Pancreas (tissue), 10 donors: ENCODE measurements at places on chromosomes 4 and X.

- no peak for DNase-seq
Observed at GRCh38 chr4:143391895-143392294, 55.2 kb downstream of the GAB1 start.

DNA sequence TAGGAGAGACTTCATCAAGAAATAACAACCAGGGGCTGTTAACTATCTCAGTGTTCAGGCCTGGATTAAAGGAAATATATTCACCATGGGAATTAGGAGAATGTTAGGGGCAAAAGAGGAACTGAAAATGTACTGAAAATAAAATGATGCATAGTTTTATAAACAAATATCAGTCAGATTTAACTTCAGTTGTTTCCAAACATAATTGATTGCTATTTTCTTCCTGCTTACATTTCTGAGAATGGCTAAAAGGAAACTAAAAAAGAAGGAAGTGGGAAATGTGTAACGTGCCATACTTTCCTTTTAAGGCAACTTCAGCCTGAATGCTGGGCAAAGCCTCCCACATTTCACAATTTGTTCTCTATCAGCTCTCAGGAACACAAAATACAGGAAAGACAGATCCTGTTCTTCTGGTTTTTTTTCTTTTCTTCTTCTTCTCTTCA lies 178.1 kb downstream of the MAML3 start:
- no peak for DNase-seq

- no peak for DNase-seq
Observed at GRCh38 chrX:107709266-107709806, 66.3 kb downstream of the TSC22D3 start.

GRCh38 chrX:63761639-63762038 lies 23.4 kb downstream of the ARHGEF9 start:
- no peak for DNase-seq

GRCh38 chr4:182250446-182250845 lies 7.2 kb downstream of the TENM3 start:
- DNase-seq, result no peak

DNA sequence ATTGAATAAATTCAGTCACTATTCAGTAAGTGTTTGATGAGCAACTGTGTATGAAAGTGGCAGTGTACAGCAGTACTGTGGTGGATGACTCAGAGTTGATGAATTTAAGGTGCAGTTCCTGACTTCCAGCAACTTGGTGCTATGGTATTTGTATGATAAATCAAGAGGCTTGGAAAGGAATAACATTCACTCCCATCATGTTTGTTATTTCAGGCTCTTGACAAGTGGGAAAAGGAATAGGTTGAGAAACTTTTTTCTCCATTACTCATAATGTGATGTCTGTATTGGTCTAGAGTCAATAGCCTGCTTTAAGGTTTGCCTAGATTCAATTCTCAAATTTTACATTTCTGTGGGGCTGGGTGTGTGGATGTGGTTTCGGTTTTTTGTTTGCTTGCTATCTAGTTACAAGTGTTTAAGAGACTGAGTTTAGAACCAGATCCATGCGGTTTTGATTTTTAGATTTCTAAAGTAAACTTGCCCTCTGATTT lies 35.1 kb upstream of the CYP2U1 start:
- no peak for DNase-seq

DNA sequence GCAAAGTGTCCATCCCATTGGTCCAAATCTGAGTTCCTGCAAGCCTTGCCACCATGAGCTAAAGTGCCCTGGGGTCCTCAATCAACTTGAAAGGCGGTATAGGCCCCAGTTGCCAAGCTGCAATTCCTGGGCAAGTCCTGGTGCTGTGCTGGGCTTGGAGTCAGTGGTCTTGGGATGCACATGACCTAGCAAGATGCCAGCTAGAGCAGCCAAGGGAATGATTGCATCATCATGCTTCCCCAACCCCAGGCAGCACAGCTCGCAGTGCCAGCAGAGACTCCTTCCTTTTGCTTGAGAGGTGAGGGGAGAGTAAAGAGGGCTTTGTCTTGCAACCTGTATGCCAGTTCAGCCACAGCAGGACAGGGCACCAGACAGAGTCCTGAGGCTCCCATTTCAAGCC lies 50.5 kb downstream of the KCNIP4 start:
- no peak for DNase-seq
